ENCODE measurements at places on chromosomes 5 and 9.
A peak's percentile ranks its signal among the peaks of the same experiment; 100 is the strongest.

DNA sequence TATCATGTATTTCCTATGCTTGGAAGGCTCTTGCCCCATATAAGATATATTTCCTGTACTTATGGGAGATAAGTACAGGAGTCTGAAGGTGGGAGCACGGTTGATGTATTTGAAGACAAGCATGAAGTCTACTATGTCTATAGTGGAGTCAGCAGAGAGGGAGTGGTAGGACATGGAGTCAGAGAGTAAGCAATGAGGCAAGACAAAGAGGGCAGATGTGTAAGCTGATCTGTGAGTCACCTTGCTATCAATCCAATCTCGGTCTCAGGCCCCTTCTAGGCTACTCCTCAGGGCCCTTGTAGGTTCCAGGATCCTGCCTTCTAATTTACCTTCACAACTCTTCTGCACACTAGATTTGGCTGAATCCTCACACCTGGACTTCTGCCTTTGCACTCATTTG, 105.5 kb downstream of the MACIR start:
- no peak for DNase-seq

DNA sequence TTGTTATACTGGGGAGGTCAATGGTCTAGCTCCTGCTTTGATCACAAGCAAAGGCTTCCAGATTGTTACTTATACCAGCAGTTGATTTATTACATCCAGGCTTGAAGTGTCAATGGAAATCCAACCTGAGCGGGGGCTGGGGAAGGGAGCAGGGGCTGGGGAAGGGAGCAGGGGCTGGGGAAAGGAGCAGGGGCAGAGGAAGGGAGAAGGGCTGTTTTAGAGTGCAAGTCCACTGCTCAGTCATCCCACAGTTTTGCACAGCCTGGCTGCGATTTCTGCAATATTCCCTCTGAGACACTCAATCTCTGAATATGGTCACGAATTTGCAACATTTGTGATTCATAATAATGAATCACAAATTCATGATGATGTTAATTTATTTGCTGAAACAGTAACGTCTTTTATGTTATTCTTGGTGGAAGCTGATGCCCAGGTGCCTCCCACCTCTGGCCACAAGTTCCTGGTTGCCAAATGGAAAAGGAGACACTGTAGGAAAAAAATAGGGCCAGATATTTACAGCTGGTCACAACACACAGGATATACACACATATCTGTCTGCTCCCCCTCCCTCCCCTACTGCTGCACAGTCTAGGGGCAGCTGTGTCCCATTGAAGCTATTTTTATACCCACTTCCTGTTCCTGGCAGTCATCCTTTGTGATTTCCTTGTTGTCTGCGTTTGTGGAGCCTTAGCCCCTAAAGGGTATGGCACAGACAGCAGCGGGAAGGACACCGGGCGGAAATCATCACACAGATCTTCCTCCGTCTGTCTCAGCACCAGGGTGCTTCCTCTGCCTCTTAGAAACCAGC, 325.1 kb downstream of the GADD45G start:
- no peak for DNase-seq

- DNase-seq = no peak
Observed at GRCh38 chr9:73402081-73403028, 250.7 kb downstream of the ANXA1 start.

DNA sequence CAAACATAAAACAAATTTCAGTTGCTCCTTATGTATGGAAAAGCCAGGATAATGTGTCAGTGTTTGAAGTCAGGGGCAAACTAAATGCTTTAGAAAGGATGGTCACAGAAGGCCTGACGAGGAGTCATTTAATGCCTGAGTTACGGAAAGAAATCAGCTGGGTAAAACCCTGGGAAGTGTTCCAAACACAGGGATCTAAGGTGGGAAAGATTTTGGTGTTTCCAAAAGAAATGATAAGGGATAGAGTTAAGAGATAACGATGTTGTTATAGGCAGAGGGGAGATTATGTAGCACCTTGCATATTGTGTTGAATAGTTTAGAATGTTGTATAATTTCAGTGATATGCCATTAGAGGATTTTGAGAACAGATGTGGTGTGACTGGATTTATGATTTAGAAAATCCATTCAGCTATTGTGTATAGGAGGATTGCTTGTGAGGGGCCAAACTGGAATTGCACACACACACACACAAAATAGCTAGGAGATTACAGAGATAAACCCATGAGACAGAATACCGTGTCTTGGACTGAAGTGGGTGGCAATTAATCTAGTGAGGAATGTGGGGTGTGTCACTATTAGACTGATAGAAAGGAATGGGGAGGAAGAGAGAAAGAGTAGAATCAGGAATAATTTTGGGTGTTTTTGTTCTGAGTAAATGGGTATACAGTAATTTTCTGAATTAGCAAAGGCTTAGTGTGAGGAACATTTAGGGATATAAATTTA, 274.2 kb upstream of the DAB2 start:
- DNase-seq = no peak

GRCh38 chr5:109590799-109591198, 98.9 kb upstream of the MAN2A1 start:
- DNase-seq = no peak

DNA sequence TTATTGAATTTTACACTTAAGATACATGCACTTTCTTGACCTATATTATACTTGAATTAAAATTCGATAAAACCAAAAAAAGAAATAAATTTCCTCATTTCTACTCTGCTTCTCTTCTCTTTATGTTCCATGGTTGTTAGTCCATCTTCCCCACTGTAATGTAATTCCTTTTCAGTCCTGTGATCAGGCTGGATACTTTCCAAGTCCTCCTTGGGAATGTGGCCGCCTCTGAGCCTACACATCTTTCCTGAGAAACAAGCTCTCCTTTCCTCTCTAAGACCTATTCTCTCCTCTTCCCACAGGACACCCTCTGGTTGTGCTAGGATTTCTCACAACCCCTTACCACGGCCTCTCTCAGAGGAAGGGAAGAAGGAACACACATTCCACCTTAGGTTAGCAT, 285.1 kb downstream of the DNAH5 start:
- DNase-seq = no peak

- DNase-seq = no peak
Observed at GRCh38 chr5:161548487-161549094, 2.1 kb upstream of the GABRB2 start.

DNA sequence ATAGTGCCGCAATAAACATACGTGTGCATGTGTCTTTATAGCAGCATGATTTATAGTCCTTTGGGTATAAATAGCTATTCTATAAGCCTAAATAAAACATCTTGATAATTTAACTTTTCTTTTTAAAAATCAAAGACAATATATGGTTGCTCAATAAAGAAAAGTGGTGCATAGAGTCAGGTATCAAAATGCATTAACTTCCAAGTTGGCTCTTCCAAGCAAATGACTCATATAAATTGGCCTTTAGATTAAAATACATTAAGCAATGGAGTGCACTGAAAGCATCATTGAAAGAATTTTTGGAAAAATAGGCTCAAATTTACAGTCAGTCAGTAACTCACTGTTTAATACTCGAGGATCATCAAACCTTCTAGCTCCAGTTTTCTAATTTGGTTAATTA, 106.6 kb downstream of the PLCXD3 start:
- DNase-seq = no peak

DNA sequence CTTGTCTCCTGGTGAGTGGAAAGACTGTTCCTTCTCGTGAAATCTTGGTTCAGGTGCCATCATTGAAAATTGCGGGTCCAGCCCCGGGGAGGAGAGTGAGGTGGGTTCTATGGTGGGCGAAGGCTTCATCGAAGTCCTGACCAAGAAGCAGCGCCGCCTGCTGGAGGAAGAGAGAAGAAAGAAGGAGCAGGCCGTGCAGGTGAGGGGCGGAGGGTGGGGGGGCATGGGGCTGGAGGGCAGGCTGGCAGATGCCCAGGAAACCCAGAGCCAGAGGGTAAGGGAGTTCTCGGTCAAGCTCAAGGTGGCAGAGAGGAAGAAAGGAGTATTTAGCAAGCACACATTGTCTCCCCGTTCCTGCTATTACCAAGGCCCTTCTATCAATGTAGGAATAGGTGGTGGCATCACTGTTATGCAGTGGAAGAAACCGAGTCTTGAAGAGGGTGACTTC, 24.3 kb upstream of the POMT1 start:
- DNase-seq = peak; percentile 52

- no peak for DNase-seq
Observed at GRCh38 chr9:121542025-121542424, 42.4 kb upstream of the GGTA1 start.

DNA sequence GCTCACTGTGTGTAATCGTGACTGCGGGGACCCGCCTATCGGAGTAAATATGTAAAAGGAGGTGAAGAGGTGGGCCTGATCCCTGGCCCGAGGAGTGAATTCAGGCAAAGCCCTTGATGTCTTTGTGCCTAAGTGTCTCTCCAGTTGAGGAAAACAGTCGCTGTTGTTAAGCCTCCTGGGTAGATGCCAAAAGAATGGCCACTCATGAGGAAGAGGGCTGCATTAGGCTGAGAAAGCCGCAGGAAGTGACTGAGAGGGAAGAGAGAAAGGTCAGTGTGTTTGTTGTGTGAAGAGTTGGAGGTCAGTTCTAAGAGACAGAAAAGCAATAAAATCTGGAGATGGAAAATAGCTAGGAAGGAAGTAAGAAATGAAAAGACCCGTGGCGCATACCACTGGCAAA, 35.8 kb upstream of the PIP5K1B start:
- no peak for DNase-seq

- no peak for DNase-seq
Observed at GRCh38 chr5:33894566-33894965, 2.8 kb upstream of the ADAMTS12 start.

DNA sequence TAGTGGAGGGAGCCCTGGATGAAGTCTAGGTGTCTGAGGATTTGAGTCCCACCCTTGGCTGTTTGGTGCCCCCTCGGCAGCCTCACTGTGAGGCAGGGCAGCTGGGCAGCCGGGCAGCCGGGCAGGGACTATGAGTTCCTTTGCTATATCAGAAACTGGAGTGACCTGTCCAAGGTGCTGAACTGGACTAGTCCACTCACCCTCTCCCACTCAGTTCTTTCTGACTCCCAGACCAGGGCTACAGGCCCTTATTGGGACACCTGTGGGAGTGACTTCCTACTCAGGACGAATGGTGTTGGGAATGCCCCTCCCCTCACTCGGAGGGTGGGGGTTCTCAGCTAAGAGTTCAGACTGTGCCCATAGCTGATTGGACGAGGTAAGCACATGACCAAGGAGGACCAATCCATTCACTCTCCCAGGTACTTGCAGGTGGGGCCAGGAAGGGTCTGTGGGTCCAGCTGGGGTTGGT, 34.1 kb upstream of the RAPGEF1 start:
- no peak for DNase-seq

DNA sequence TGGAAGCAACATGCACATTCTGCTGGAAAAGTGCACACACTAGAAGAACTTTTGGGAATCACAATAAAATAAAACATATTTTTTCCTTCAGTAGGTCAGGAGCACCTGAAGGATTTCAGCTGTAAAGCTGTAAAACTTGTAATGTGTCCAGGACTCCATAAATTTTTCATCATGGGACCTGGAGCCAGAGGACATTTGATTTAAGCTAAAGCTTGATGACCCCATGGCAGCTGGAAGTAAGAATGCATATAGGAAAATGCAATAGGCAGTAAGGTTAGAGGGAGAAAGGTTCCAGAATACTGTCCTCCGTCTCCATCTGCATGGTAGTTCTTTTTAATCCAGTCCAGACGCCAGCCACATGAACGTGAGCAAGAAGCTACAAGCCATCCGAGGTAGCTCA, 166.0 kb downstream of the ADAMTSL1 start:
- DNase-seq = no peak

- DNase-seq = no peak
Observed at GRCh38 chr5:142314606-142315005, 10.2 kb downstream of the SPRY4 start.

DNA sequence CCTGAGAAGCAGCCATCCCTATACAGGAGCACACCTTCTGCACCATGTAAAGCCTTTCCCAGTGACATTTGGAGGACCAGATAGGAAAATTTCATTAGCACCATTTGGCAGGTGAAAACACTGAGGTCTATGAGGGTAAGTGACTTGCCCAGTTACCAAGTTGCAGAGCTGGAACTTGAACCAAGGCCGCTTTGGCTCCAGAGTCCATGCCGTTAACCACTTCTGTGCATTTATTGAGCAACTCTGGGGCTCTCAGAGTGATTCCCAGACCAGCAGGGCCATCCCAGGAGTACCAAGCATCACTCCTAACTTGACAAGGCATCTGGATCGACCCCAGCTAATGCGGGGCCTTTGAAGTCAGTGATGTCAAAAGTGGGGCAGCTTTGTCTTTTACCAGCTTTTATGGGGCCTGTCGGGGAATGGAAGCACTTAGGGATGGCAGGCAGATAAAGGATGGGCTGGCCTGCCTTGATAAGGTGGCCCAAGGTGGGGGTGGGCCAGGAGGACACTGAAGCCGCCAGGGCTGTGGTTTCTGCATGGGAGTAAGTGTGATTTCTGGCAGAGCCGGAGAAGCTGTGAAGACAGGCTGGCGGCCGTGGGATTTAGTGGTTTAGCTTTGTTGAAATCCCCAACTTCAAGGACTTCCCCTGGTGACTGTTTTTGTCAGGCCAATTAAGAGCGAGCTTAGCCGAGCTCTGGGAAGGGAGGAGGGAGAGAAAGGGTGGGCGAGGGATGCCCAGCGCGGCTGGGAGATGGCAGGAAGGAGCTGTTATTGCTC, 127.3 kb downstream of the MACROH2A1 start:
- no peak for DNase-seq

- DNase-seq = no peak
Observed at GRCh38 chr5:149416987-149417710, 38.1 kb upstream of the IL17B start.

Data from activated CD8-positive, alpha-beta memory T cell treated with anti-CD3 and anti-CD28 coated beads for 1 hour (primary cell).